Activated CD4-positive, alpha-beta T cell treated with anti-CD3 and anti-CD28 coated beads, Interleukin-2, amount 10 ng/mL, durations not matched to agents 7 days and 5 days (primary cell): ENCODE measurements at places on chromosomes 6 and 20. TPM values are rescaled to one million over a fixed set of nuclear protein-coding genes. Genes with fewer than 3 reads are reported as not detected.

DNA sequence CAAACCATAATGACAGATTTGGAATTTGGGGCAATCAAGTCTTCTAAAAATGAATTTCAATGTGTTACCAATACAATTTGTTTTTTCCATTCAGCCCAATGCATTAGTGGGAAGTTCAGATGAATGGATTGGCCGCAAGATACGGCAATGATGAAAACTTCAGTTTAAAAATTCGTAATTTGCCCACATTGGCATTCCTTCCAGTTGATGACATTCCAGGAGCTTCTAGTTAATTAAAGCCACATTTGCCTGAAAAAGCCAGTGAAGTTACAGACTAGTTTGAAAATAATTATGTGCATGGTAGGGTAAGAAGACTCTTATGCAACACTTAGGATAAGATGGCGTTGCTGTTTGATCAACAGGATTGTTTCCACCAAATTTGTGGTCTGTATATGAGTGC is 46.2 kb downstream of the NHLRC1 start:
- no peak for DNase-seq
- no peak overlapping the region for H3K27ac ChIP-seq
- H3K27me3 ChIP-seq, result peaks cover 2% of the 10 kb centered on the region
- H3K4me1 ChIP-seq, result no peaks in the 10 kb centered on the region

GRCh38 chr20:62531046-62531838 is 55.4 kb upstream of the GATA5 start:
- H3K36me3 ChIP-seq, result no peaks in the 10 kb centered on the region
- no peaks in the 10 kb centered on the region for H3K4me1 ChIP-seq
- H3K27ac ChIP-seq, result no peak overlapping the region
- H3K4me3 ChIP-seq, result no peak overlapping the region

GRCh38 chr6:7169296-7169721 is 61.5 kb downstream of the RREB1 start:
- peaks cover 17% of the 10 kb centered on the region for H3K4me1 ChIP-seq
- no peak for DNase-seq
- no peak overlapping the region for H3K27ac ChIP-seq
- peaks cover 6% of the 10 kb centered on the region for H3K36me3 ChIP-seq

The CHRNA4 gene
- not detected for total RNA-seq
